ENCODE measurements at places on chromosomes 2 and 18.

DNA sequence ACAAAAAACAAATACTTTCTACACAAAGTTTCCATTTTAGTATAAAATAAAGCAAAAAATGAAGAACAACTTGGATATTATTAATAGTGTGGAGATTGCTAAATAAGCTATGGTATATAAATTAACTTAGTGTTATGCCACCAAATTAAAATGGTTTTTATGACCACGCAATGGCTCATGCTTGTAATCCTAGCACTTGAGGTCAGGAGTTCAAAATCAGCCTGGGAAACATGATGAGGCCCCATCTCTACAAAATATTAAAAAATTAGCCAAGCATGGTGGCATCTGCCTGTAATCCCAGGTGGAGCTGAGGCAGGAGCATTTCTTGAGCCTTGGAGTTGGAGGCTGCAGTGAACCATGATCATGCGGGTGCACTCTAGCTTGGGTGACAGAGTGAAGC lies 108.8 kb downstream of the SH3RF3 start:
- no peak for DNase-seq

- DNase-seq: no peak
Measured at GRCh38 chr2:163737190-163737439, 1.3 kb upstream of the FIGN start.

- no peak for DNase-seq
Measured at GRCh38 chr2:101080211-101081068, 70.7 kb downstream of the TBC1D8 start.

DNA sequence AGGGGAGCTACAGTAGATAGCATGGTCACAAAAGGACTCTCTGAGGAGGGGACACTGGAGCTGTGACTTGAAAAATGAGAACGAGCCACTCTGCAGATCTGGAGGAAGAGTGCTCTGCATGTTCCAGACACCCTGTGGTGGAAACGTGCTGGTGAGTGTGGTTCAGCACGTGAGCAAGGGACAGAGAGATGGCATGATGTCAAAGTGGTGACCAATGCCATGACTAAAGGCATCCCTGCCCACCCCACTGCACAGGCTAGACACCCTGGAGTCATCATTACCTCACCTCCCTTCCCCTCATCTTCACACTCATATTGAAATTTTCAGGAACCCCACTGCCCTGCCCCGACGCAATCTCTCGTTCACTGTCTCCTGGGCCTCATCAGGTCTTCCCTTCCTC lies 56.5 kb downstream of the SLC4A5 start:
- no peak for DNase-seq

GRCh38 chr2:156704132-156704531 lies 268.0 kb downstream of the GPD2 start:
- DNase-seq: no peak

DNA sequence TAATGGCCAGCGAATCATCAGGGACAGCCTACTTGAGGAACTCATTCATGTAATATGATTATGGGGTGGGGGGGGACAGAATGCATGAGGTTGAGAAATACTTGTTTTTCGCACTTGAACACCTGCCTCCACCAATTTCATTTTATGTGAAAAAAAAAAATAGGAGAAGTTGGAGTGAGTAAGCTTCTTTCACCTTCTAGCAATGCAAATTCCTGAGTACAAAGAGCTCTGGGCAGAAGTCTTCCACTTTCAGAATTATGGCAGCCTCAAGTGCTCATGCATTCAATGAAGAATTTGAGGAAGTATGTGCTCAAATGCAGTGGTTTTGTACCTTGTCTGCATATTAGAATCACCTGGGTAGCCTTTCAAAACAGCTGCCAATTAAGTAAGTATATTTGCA lies 40.1 kb upstream of the GPD2 start:
- no peak for DNase-seq

GRCh38 chr2:239283961-239284795 lies 116.6 kb downstream of the HDAC4 start:
- no peak for DNase-seq

DNA sequence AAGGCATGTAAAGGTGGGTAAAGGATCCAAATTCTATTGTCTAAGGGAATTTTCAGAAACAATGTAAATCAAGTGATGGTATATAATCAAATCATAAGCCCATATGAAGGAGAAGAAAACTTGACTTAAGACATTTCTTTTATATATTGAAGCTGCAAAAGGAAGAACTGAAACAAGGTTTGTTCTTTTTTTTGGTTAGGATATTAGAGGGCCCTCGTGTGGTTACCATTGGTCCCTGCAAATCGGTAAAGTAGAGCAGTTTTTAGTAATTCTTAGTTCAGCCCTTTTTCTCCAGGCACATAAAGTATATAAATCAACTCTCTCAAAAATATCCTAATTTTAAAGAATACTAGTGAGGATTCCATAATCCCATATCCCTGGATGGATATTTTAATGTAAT lies 105.6 kb upstream of the STK17B start:
- no peak for DNase-seq

- no peak for DNase-seq
Measured at GRCh38 chr18:32317651-32318050, 127.8 kb downstream of the MEP1B start.

GRCh38 chr2:166536111-166536510 lies 42.1 kb upstream of the SCN7A start:
- DNase-seq: no peak

GRCh38 chr2:157443795-157444640 lies at the start of gene CYTIP:
Gene CYTIP (minus strand): TSS chr2:157444089. CDS start chr2:157444020, 69 bp downstream.
- DNase-seq: no peak

DNA sequence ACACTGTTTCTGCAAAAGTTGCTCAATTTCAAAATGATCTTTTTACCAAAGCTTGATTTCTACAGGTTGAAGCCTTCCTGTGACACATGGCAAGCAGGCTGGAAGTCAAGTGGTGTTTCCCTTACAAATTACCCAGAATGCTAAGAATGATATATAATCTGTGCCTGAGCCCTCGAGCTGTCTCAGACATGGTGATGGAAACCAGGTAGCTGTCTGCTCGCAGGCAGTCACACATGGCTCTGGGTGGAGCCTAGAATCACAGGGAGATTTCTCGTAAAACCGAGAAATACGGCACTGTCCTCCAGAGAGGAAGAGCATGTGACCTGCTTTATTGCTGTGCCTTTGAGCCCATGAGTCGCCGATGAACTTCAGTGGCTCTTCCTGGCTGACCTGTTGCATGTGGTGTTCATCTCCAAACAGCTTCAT lies 392.9 kb downstream of the ZNF521 start:
- no peak for DNase-seq

- DNase-seq: no peak
Measured at GRCh38 chr2:111117598-111118480, 2.9 kb upstream of the BCL2L11 start.

- no peak for DNase-seq
Measured at GRCh38 chr18:79586436-79587225, 93.0 kb upstream of the CTDP1 start.

GRCh38 chr18:55396267-55396905 lies 191.6 kb downstream of the TCF4 start:
- no peak for DNase-seq

DNA sequence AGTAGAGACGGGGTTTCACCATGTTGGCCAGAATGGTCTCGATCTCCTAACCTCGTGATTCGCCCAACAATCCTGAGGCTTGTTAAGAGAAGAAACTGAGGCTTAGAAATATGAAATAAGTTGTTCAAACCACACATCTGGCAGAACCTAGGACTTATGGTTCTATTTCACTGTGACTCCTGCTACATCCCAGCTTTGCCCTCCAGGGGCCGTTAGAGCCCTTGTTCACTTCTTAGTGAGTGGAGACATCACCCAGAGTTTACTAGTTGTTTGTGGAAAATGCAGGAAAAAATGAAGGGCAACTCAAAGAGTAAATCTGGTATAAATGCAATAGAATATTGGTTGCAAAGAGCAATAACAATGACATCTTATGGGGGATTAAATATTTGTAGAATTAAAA lies 43.9 kb downstream of the MARCHF4 start:
- DNase-seq: no peak

- no peak for DNase-seq
Measured at GRCh38 chr2:176291809-176292283, 22.6 kb downstream of the MTX2 start.
